MM.1S (cell line): ENCODE measurements at places on chromosomes 7 and 10.
A peak's percentile ranks its signal among the peaks of the same experiment; 100 is the strongest.

DNA sequence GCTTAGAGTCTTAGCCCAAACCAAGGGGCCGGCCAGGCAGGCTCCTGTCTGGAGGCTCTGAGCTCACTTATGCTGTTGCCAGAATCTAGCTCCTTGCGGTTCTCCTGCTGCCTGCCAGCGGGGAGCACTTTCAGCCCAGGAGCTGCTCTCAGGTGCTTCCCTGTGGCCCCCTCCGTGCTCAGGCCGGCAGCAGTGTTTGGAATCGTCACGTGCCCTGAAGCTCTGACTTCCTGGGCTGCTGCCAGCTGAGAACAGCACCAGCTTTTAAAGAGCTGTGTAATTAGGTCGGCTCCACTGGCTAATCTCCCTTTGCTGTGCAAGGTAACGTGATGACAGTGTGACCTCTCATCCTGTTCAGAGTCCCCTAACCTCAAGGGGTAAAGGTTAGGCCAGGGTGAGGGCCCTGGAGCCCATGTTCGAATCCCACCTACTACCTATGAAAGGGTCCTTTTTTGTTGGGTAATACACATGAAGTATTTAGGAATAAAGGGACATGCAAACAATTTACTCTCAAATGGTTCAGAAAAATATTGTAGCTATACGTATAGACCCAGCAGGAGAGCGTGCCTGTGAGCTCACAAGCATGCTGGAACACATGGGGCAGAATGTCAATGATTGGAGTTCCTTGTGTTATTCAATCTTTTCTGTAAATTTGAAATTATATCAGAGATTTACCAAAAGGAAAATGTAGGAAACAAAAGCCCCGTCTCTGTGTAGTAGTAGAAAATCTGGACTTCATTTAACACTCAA, 16.6 kb downstream of the ZNF862 start:
- no peak for DNase-seq

GRCh38 chr7:30894866-30895605, 16.6 kb upstream of the AQP1 start:
- DNase-seq: no peak

- DNase-seq: no peak
Measured at GRCh38 chr10:71774916-71775702, 1.8 kb upstream of the VSIR start.

- DNase-seq: peak; percentile 49
Measured at GRCh38 chr7:129607471-129608120, 3.9 kb upstream of the NRF1 start.

DNA sequence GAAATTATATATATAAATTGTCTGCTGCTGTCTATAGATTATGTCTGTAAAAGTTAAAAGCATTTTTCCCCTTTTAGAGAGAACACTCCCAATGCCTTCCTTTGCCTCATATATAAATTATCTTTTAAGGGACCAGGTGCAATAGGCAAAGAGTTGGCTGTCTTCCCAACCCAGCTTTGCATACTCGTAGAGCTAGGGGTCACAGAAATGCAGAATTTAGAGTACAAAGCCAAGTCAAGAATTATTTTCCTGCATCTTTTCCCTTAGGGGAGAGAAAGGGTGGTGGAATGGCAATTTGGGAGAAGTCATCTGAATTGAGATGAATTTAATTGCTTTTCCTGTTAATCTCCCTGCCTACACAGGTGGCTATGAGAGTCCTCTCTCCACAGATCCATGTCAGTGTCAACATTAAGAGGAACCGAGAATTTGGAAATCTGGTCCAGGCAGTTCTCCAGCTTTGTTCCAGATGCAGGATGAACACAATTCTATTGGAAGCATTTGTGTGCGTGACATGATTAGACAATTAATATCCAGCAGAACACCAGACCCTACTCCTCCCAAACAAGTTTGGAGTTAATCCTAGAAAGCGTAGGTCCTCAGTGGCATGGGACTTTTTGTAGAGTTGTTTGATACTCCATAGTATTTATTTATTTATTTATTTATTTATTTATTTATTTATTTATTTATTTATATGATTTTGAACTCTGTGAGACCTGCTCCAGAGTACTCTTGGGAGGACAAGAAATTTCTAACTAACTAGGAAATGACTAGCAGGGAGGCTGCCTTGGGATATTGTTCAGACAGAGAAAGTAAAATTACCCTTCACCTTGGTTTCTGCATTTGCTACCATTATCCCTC, 80.3 kb upstream of the SKAP2 start:
- no peak for DNase-seq

- no peak for DNase-seq
Measured at GRCh38 chr7:133702960-133703359, 424.2 kb upstream of the LRGUK start.

- DNase-seq: peak; percentile 43
Measured at GRCh38 chr7:17123020-17123419, 175.4 kb upstream of the AHR start.

GRCh38 chr10:21826725-21827124, 176.8 kb downstream of the DNAJC1 start:
- no peak for DNase-seq
